A549 treated with Mapracorat at 1 μM for 4 hours (cell line): ENCODE measurements at places on chromosomes 6 and 20. TPM values are rescaled to one million over a fixed set of nuclear protein-coding genes. Genes with fewer than 3 reads are reported as not detected.

The ACTL10 gene
- total RNA-seq, result 0.06 TPM in 1 of 5 replicates, not detected in the others

The ADGRG6 gene
- total RNA-seq, result 44.3 to 75.7 TPM (median 63.2 TPM) in 5 replicates

The GDAP1L1 gene
- 0.07 to 0.23 TPM (median 0.07 TPM) in 3 of 5 replicates, not detected in the others for total RNA-seq

The SUMO4 gene
- total RNA-seq, result not detected in 5 replicates

The STMND1 gene
- total RNA-seq, result not detected in 5 replicates

The FGD2 gene
- 0.04 to 0.08 TPM in 2 of 5 replicates, not detected in the others for total RNA-seq

The ULBP3 gene
- total RNA-seq, result 3.7 to 4.2 TPM (median 3.7 TPM) in 5 replicates

The SMOC2 gene
- not detected in 5 replicates for total RNA-seq
